GM23248 (cell line): ENCODE measurements at places on chromosomes 3 and 15. TPM values are rescaled to one million over a fixed set of nuclear protein-coding genes. Genes with fewer than 3 reads are reported as not detected.

LNP1 gene
- 2.9 TPM in 2 replicates for total RNA-seq

GRCh38 chr15:66167854-66168253 lies 85.7 kb downstream of the MEGF11 start:
- DNase-seq: no peak

DNA sequence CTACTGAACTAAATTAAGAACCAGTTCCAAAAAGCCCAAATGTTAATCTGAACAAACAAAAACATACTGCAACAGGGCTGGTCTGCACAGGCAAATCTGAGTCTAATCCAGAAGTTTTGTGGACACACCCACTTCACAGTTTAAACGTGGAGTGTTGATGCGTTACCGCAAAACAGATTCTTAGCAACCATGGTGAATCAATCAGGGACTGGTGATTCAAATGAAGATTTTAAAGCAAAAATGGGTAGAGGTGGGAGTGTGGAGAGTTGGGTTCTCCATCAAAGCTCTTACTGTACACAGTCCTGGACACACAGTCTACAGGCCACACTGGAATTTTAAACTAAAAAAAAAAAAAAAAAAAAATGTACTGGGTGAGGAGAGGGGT lies 5.2 kb downstream of the ANXA2 start:
- peak; percentile 94 for DNase-seq

DNA sequence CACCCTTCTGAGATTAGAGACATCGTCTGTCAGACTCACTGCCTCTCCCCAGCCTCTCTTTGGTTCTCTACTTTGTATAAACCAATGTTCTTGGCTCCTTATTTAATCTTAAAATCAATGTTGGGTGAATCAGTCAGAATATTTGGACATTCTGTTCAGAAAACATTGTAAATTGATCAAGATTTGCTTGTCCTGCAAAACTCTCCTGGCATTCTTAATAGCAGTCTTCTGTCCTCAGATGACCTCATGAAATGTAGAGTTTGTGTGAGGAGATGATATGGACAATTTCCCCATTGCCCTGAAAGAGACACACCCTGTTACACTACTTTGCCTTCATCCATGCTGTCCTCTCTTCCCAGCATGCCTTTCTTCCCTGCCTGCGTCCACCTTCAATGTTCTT lies 33.6 kb downstream of the CD200R1L start:
- DNase-seq: peak; percentile 31

DNA sequence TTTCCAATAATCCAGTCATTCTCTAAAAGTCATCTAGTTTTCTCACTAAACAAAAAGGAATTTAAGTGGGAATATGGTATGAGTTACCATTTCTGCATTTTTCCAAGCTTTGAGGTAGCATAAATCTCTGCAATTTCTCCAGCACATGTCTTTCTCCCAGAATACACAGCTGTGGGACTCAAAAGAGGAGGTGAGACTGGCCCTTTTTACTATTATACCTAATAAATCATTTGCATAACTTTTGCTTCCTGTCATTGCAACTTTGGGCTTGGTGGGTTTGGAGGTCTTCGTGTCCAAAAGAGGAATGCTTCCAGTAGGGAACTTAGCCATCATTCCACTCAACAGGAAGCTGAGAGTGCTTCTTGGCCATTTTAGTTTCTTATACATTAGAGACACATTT lies 94.8 kb downstream of the FMN1 start:
- DNase-seq: peak; percentile 10

DNA sequence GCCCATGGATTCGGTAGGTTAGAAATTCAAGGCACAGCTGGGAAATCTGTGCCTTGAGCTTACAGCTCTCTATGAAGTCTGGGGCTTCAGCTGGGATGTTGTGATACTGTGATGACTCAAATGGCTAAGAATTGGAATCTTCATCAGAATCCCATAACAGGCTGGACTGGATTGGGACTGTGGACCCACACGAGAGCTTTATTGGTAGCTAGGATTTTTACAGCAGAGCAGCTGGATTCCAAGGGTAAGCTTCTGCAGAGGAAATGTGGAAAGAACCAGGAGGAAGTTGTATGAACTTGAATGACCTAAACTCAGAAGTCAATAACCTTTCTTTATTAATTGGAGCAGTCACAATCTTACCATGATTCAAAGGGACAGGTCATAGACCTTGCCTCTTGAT lies 1187.1 kb downstream of the ROBO1 start:
- DNase-seq: peak; percentile 15

GRCh38 chr3:16140116-16140893 lies 34.2 kb upstream of the GALNT15 start:
- peak; percentile 76 for DNase-seq

DNA sequence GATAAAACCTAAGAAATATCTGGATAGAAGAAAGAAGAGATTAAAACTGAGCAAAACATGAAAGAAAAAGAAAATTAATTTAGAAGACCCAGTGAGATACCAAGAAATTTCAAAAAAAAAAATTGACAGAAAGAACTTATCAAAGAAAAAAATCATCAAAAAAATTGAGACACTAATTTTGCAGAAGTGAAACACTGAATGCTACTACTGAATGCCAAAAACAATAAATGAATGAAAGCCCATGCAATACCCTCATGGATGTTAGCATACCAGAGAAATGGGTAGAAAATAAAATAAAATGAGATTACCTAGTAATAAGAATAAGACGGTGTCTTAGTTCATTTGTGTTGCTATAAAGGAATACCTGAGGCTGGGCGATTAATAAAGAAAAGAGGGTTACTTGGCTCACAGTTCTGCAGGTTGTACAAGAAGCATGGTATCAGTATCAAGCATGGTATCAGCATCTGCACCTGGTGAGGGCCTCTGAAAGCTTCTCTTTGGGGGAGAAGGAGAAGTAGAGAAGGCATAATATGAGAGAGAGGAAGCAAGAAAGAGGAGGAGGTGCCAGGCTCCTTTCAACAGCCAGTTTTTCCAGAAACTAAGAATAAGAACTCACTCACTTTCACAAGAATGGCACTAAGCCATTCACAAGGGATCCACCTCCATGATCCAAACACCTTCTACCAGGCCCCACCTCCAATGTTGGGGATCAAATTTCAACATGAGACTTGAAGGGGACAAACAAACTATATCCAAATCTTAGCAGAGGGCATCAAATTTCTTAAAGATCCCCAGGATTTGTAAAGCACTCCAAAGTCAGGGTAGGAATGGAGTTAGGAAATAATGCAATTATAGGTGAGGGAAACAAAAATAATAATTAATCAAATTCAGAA lies 73.2 kb downstream of the BTLA start:
- DNase-seq: no peak

DNA sequence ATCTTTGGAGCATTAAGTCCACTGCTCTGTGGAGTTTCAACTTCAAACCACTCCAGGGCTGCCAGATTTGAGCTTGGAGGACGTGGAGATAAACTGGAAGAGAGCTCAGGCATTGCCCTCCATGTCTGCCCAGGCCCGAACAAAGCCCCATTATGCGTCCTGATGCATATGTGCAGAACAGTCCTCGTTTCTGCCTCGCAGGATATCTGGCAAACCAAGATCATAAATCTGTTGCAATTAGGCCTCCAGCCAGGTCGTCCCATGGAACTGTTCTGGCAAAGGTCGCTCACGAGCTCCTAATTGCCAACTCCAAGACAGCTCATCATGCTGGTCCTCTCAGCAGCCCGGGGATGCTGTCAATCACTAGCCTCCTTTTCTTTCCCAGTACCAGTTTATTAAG lies 91.2 kb downstream of the SEMA5B start:
- no peak for DNase-seq

GRCh38 chr15:41487802-41488201 lies 5.9 kb upstream of the ITPKA start:
- DNase-seq: no peak

ATP13A3 gene
- 232 and 241 TPM in 2 replicates for total RNA-seq

GRCh38 chr3:107045791-107046190 lies 331.4 kb upstream of the CCDC54 start:
- no peak for DNase-seq

GRCh38 chr15:79028411-79028964 lies 62.1 kb downstream of the RASGRF1 start:
- peak; percentile 48 for DNase-seq

GRCh38 chr15:32029409-32029861 lies 880 bp upstream of the CHRNA7 start:
- DNase-seq: peak; percentile 4

PLCD1 gene
- 18.8 and 20.2 TPM in 2 replicates for total RNA-seq

- DNase-seq: no peak
Measured at GRCh38 chr3:52983828-52984227, 62.0 kb downstream of the SFMBT1 start.

DNA sequence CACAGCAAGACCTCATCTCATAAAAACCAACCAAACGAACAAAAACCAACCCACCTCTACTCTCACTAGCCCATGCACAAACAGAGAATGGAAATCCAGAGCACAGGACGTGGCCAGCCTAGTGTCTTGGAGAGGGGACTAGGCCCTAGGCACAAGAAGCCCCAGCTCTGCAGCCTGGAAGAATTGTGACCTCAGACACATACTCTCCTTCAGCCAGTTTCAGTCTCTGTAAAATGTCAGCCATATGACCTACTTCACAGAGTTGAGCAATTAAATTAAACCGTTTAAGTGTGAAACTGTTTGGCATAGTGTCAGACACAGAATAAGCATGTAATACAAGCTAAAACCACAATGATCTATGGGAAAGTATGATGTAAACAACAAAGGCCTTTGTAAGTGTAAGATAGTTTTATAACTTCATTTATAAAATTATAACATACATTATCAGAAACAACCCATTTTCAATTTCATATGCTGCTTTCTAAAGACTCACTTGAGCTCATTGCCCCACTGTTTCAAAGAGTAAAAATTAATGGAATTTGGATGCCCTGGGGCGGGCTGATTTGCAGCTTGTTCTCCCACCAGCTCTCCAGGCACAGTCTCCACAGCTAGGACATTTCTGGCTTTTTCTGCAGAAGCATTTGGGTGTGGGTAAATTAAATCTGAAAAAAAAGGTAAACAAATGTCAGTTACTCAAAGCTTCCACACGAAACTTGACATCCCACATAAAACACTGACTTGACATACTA lies 32.9 kb downstream of the TBC1D2B start:
- peak; percentile 34 for DNase-seq

GRCh38 chr15:60021589-60022378 lies 17.7 kb downstream of the FOXB1 start:
- no peak for DNase-seq

DNA sequence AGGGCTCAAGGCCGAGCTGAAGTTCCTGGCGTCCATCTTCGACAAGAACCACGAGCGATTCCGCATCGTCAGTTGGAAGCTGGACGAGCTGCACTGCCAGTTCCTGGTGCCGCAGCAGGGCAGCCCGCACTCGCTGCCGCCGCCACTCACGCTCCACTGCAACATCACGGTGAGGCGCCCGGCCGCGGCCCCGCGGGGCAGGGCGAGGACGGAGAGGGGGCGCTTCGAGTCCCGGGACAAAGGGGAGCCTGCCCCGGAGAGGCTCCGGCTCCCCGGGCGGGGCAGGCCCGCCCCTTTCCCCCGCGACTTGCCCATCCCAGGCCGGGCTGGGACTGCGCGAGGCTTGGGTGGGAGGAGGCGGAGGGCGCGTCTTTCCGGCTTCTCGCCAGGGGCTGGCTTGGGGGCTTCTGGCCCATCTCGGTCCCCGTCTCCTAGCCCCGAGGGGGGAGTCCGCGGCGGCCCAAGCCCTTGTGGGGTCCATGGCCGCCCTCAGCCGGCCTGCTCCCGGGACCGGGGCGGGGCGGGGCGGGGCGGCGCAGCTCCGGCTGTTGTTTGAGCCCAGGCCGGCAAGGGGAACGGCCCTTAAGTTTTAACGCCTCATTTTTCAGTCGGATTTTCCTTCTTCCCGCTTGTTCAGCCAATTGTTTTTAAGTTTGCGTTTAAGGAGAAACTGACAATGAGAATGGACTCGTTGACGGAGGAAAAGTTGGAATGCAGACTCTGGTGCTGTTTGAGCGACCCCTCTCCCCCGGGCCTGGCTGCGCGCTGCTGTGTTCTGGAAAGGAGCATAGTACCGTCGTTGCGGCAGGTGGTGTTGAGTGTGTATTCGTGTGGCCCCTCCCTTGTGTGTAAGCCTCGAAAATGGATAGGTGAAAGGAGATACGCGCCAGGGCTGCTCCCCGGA lies 683 bp downstream of the UBE2Q2 start:
- peak; percentile 77 for DNase-seq

DNA sequence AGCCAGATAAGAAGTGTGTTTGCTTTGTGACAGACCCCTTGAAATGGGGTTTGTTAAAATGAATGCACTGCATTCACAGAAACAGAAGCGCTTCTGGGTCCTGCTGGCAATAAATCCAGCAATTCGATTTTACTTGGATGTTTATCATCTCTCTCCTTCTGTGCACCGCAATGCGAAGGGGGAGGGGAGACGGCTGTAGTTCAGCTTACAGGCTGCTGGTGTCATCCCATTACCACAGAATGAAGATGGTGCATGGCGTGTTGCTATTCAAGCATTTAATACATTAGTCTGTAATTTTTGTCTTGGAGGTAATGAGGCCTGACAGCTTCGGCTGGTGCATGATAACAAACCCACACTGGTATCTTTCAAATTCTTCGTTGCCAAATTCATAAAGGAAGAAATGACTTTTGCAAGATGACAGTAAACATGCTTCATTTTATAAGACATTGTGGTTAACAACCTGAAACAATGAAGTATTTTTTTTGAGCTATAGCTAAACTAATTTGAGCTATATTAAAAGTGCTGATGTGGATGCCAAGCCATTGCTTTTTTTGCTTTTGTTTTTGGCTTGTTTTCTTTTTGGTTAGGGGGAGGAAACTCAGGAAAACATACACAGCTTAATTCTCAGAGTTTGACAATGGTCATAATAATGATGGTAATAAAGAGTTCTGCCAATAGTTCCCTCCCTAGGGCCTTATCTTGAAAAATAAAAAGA lies 418.3 kb downstream of the OTOL1 start:
- DNase-seq: peak; percentile 68

GRCh38 chr3:182519569-182519968 lies 273.7 kb upstream of the ATP11B start:
- DNase-seq: no peak

DNA sequence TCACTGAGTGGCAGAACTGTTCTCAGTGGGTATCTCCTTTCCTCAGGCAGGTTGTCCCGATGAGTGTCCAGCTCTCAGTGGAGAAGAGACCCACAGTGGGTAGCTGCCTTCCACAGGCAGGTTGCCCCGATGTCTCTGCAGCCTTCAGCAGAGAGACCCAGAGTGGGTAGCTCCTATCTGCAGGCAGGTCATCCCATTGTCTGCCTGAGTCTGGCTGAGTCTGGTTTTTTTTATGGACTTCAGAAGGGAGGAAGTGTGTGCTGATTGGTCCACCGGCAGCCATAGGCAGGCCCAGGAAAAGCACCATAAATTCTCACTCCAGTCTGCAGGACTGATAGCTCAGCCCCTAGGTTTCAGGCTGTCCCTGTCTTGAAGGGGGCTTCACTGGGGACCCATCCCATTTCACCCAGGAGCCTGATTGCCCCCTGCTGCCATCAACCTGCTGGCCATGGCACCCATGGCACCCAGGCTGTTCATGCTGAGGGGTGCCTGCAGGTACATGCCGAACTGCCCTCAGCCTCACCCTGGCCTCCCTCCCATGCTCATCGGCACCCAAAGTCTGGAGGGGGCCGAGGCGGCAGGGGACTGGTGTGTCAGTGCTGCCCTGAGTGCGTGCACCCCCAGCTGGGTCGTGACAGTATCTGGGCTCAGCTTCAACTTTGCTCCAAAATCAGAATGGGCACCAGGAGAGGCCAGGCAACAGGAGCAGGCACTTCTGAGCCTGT lies 3.6 kb upstream of the LIMD1 start:
- DNase-seq: no peak

ANKRD63 gene
- total RNA-seq: not detected in 2 replicates
